ENCODE measurements at places on chromosomes 11 and 22.

DNA sequence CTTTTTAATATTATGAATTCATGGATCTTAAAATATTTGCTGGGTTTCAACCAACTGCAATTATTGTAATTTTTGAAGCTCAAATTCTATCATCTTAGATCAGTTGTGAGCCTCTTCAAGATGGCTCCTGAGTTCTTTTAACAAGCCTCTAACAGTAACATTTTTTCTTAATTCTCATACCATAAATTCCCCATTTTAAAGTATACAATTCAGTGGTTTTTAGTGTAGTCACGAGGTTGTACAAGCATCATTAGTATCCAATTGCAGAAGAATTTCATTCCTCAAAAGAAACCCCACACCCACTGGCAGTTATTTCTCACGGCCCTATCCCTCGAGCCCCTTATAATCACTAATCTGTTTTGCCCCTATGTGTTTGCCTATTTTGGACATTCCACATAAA lies 270.8 kb downstream of the SBF2 start:
- DNase-seq, result no peak

DNA sequence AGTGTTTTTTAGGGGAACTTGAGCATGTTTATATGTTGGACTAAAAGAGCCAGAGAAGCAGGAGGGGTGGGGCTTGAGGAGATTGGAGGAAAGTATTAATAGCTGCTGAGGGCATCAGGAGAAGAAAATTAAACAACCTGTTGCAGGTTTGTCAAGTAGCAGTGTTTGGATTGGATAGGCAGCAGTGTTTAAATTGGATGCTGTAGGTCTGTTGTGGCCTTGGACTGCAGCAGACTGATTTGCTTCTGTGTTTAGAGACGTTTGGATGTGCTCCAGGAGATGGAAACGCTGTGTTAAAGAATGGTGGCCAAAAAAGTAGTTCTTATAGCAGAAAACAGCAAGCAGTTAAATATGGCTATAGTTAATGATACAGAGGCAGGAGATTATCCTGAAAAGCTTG lies 5.7 kb downstream of the EIF3L start:
- no peak for DNase-seq

DNA sequence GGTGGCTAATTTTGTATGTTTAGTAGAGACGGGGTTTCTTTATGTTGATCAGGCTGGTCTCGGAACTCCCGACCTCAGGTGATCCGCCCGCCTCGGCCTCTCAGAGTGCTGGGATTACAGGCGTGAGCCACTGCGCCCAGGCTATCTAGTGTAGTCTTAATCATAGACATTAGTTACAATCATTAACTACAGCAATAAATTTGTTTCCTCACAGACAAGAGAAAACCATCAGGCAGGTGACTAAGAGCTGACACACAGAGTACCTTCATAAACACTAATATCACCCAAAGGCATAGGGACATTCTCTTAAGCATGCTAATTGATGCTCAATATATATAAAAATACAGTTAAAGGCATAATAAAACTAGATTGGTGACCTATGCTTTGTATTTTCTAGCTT lies 19.4 kb downstream of the SDHD start:
- no peak for DNase-seq

DNA sequence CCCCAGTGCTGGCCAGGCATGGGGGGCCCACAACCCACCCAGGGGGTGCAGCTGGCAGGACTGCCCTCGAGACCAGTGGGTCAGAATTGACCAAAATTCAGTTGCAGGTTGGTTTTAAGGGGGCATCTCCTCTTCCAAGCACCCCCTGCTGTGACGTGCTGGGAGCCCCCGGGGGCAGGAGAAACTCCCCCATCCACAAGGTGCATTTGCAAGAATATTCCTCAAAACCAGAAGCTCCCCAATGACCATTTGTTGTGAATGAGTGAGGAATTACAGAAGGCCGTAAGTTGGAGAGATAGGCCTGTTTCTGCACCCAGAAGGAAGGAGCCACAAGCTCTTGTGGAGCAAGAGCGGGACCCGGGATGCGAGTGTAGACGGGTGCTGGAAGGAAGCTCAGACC lies 414.5 kb downstream of the BRD1 start:
- no peak for DNase-seq

DNA sequence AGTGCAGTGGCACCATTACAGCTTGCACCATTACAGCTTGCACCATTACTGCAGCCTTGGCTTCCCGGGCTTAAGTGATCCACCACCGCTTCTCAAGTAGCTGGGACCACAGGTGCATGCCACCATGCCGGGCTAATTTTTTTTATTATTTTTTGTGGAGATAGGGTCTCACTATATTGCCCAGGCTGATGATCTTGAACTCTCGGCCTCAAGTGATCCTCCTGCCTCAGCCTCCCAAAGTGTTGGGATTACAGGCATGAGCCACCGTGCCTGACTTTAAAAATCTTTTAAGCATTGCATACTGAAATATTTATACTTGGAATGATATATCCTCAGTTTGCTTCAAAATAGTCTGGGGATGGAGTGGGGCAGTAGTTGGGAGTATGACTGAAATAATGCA lies 10.4 kb downstream of the PAFAH1B2 start:
- no peak for DNase-seq

DNA sequence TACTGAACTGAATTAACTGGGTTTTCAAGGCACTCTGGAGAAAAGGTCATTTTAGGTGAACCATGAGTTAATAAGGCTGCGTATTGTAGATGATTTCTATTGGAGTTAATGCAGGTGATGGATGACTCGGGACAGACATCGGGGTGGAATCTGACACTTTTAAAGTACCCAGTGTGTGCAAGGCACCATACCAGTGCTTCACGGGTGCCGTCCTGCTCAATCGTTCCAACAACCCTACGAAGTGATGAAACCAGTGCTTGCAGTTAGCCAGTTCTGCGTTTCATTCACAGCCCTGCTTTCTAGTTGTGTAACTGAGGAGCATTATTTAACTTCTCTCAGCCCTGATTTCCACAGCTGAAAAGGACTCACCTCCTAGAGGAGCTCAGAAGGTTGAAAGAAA lies 216.5 kb downstream of the BARX2 start:
- DNase-seq, result no peak
